ENCODE measurements at places on chromosomes 11 and 22.

DNA sequence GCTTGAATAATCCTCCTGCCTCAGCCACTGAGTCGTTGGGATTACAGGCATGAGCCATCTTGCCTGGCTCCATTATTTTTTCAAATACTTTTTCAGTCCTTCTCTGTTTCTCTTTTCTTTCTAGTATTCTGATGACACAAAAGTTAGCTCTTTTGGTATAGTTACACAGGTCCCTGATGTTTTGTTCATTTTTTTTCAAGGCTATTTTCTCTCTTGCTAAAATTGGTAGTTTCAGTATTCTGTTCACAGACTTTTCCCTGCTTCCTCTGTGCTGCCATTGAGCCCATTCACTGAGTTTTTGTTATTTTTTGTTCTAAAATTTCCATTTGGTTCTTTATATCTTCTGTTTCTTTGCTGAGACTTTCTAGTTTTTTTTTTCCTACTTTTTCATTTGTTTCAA is 166.5 kb downstream of the UVRAG start:
- no peak for DNase-seq

GRCh38 chr11:86608251-86608799 is 64.1 kb downstream of the ME3 start:
- DNase-seq: no peak

DNA sequence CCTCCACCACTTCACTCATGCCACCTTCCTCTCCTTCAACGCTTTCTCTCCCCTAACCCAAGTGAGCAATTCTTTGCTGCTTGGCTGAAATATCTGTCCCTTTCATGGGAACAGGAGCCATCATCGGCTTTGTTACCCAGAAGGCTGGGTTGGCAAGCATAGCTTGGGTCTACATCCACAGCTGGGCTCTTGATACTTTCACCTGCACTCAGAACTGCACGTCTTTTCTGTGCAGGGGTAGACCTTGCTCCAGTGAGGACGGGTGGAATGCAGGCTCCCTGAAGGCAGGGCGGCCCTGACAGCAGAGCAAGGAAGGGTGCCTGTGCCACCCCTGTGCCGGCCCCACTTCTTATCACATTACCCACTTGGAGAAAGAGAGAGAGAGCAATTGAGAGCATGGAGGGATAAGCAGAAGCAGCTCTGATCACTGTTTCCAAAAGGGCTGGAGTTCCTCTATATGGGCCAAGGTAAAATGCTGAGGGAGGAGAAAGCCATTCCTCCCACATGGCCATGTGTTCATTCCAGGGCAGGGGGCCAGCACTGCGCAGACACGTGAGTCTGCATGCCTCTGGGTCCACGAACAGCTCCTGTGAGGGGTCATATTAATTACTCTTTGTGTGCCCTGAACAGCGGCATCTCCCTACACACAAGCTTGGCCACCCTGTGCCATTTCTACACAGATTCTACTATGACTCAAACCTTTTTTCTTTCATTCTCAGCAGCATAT is 181.8 kb downstream of the BUD13 start:
- no peak for DNase-seq

- no peak for DNase-seq
Observed at GRCh38 chr11:128331317-128331716, 256.0 kb downstream of the ETS1 start.

DNA sequence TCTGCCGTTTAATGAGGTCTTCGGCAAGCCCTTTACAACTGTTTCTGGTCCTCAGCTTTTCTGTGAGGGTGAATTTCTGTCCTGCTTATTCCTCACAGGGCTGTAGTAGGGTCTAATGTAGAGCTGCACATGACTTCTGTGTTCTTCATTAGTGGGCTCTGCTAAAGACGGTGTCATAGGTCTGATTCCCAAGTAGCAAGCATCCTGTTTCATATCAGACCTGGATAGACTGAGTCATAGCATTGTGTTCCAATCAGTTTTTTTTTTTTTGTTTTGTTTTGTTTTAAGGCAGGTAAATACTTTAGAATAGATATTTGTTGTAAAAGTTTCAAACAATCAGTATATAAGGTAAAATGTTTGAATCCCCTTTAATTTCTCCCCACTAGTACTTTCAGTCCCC is 35.4 kb downstream of the BIRC2 start:
- no peak for DNase-seq

- no peak for DNase-seq
Observed at GRCh38 chr22:42919199-42919598, 62.1 kb upstream of the ARFGAP3 start.

GRCh38 chr11:12842933-12843636 is 166.0 kb upstream of the RASSF10 start:
- no peak for DNase-seq

- no peak for DNase-seq
Observed at GRCh38 chr11:119341222-119342022, 739 bp upstream of the C1QTNF5 start.

GRCh38 chr11:12991426-12991825 is 17.7 kb upstream of the RASSF10 start:
- no peak for DNase-seq

DNA sequence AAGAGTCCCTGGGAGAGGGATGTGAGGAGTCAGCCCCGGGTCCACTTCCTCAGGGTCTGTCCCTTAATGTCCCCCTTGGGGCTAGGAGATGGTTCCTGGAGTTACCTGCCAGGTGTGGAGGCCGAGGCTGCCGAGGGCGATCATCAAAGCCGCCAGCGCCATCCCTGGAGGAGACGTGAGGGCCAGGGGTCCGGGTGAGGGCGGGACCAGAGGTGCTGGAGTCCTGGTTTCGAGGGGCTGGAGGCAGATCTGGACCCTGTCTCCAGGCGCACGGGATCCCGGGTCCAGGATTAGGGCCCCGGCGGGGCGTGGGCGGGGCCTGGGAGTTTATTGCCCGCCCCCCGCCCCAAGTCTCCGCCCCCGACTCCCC is at the start of gene ART5:
Gene ART5 (minus strand): TSS at position 292 of the 370 bp plus-strand sequence. CDS start 130 bp downstream, at position 162.
- DNase-seq: no peak

- no peak for DNase-seq
Observed at GRCh38 chr22:23827351-23827995, 11.3 kb downstream of the DERL3 start.

DNA sequence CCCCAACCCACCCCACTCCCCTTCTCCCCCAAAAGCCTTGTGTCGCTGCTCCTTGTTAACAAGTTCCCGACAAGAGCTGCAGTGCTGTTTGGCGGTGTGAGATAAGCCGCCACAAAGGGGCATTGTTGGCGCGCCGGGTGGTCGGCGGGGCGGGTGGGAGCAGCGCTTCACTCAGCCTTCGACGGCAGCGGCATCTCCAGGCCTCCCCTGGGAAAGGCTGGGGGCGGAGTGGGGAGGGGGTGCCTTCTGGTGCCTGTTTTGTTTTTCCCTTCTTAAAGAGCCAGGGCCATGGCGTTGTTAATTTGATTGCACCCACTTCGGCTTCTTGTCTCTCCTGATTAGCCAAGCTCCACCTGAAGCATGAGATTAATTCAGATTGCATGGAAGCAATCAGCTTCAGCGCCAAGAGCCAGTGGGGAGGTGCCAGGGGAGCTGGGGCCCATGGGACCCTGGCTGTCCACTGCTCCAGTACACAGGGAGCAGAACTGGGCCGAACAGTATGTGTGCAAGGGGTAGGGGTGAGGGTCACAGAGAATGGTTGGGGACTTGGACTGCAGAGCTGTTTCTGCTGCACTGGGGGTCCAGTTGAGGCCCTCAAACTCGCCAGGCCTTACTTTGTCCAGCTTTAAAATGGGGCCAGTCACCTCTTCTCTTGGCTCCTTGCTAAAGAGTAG is 165.1 kb downstream of the CEP164 start:
- DNase-seq: no peak

- no peak for DNase-seq
Observed at GRCh38 chr22:44952863-44953746, 56.7 kb downstream of the PHF21B start.

DNA sequence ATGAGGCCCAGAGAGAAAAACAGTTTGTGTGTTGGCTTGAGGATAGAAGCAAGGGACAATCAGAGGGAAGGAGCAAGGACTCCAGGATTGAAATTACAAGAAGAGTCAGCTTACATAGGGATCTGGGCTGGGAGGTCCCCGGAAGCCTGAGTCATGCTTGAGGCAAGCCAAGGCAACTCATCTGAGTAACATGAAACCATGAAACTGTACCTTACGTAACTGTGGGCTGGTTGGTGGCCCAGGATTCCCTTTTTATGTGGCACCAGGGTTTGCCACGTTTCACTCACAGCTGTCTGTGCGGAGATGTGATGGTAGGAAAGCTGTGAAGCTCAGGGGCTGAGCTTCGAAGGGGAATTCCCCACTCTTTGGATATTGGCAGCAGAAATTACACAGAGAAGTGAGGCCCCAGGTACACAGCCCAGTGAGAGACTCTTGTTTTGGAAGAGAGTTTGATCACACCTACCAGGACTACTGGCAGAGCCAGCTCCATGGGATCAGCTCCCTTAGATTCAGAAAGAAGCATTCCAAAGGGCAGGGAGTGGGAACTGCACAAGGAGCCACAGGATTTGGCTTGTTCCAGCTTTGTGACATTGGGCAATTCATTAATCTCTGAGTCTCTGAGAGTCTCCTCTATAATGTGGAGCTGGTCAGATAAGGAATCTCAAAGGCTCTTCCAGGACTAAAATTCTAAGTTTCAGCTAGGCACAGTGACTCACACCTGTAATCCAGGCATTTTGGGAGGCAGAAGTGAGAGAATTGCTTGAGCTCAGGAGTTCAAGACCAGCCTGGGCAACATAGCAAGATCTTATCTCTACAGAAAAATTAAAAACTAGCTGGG is 7.8 kb downstream of the SLC5A1 start:
- DNase-seq: peak; percentile 69

DNA sequence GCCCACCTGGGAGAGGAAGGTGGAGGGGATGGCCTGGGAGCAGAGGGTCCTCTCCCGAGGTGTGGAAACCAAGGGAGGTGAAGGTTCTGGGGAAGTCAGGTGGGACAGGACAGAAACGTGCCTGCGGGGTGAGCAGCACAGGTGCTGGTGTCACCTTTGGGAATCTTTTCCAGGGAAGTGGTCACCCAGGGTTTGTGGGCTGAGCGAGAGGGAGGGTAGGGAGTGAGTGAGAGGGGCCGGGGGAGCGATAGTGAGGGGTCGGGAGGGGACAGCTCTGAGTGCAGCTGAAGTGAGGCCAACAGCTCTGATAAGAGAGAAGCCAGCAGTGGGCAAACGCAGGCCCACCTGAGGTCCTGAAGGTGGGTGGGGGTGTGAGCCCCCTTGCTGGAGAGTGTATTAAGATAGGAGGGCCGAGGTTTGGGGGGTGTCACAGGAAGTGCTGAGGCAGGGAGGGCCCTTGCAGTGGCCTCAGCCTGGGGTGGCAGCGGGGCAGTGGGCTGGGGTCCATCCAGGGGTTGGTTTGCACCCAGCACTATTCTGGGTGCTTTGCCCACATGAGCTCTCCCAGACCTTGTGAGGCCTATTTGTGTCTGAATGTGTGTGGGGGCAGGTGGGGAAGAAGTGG is 1.6 kb upstream of the SHANK3 start:
- DNase-seq: no peak

GRCh38 chr22:31243339-31244045 is 31.4 kb downstream of the LIMK2 start:
- DNase-seq: no peak

GRCh38 chr11:19520681-19521080 is 192.0 kb upstream of the NAV2 start:
- DNase-seq: no peak

DNA sequence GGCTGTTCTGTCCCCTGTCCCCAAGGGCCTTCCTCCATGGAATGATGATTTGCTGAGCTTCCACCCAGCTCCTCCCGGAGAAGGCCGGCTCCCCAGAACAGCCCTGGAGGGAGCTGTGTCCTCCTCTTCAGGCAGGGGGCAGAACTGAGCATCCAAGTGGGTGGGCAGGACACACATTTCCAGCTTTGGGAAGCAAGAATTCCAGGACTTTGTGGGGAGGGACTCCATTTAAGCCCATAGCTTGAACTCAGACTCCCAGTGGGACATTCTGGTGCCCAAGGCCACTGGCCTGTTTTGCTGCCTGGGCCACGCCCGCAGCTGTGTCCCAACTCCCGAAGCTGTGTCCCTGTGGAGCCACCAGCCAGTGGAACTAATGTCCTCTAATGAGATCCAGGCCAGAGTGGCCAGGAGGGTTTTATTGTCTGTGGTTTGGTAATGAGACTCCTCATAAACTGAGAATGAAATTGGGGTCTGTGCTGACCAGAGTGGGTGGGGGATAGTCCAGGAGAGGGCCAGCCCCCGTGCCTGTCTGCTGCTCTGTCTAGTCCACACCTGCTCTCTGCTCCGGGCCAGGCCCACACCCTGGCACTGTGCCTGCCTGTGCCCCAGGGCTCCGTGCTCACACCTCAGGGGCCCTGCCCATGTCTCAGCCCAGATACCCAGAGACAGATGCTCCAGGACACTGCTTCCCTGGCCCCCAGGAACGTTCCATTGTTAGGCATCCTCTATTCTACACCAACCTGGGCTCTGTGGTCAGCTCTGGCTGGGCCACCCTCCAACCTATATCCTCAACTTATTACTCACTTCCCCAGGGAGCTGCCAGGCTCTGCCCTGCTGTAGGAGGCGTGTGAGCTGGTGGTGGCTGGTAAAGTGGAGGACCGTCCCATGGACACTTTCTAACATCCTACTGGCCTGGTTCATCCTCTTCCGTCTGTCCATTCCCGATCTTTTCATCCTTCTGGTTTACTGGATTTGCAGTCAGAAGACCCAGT is 7.6 kb downstream of the NECTIN1 start:
- DNase-seq: no peak

- no peak for DNase-seq
Observed at GRCh38 chr11:15370495-15371147, 255.9 kb downstream of the INSC start.

DNA sequence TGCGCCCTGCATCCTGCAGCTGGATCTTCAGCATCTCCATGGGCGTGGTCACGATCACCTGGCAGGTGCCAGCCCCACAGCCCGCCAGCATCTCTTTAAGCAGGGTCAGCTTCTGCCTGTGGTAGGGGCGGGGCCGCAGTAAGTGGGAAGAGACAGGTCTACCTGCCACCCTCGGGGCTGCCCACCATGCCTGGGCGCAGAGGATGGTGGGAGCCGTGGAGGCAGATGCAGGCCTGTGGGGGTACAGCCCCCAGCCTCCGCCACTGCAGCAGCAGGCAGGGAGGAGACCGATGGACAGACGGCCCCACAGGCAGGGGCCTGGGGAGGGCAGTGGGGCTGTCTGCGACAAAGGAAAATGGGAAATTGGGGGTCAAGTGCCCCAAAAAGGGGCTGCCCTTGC is 3.0 kb upstream of the CEND1 start:
- DNase-seq: no peak

GRCh38 chr11:13721760-13722159 is 53.3 kb downstream of the FAR1 start:
- no peak for DNase-seq

DNA sequence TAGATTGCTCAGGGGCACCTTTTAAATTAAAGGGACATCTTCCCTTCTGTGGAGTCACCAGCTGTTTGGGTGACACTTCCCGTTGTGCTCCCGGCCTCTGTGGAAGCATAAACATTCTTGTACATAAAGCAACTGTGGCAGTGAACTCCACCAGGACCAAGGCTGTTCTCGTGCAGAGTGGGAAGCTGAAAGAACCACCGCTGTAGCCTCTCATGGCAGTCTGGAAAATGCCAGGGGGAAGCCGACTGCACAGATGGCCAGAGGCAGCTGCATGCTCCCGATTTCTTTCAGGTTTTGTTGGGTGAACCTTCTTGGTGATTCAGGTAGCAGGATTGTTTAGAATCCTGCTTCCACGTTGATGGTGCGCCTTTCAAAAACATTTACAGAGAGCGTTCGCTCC is 10.3 kb downstream of the UBASH3B start:
- no peak for DNase-seq

Data from stimulated activated naive CD4-positive, alpha-beta T cell treated with Interleukin-2 at 50 U/mL for 16 hours (primary cell).